NCI-H524 (cell line): ENCODE measurements at places on chromosomes 1 and 21.

DNA sequence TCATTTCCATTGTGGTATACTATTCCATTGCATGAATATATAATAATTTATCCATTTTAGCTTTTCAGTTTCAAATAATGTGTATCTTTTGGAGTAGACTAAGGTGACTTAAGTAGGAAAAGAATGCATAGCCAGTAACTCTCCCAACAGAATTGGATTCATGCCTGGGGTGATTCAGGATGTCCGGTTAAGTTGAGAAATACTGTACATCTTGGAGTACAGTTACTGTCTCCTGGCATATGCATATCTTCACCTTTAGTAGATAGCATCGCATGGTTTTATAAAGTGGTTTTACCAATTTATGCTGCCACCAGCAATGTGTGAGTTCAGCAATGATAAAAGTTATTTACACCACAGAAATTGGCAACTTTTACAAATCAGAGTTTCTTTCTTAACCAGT is 18.6 kb upstream of the SLC6A9 start:
- no peak for DNase-seq

- peak; percentile 27 for DNase-seq
Observed at GRCh38 chr1:112704934-112705627, 1.8 kb downstream of the RHOC start.

DNA sequence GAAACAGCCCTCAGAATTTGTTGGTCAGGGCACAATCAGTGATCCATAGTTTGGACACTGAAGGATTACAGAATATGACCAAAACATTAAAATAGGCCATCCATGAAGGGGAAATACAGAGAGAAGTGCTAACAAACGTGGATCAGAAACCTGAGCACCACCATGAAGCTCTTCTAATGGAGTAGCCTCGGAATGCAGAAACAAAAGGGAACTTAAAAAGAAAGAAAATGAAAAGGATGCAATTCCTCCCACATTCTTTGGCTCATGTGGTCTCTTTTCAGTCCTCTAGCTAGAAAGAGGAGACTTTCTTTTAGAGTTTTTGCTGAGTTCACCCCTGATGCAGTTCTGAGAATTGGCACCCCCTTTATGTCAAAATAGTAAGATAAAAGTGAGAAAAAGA is 989.8 kb upstream of the B3GALT2 start:
- DNase-seq = no peak

DNA sequence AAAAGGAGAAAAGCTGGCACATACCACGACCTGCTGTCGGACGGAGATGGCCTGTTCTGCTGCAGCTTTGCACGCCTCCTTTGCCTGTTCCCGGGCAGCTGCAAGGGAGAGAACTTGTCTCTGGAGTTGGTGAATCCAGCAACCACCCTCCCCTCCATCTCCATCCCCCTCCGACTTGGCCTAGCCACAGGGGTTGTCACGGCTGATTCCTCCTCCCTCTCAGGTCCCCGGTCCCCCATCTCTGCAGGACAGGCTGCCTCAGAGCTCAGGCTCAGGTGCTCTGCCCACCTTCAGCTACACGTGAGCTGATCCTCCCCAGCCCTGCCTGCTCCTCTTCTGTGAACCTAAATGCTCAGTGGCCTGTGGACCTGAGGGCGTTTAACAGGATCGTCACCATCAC is 11.1 kb upstream of the SRM start:
- no peak for DNase-seq

- no peak for DNase-seq
Observed at GRCh38 chr1:205580923-205581180, 51.0 kb downstream of the ELK4 start.

- DNase-seq = no peak
Observed at GRCh38 chr1:65319141-65319540, 9.8 kb downstream of the DNAJC6 start.

DNA sequence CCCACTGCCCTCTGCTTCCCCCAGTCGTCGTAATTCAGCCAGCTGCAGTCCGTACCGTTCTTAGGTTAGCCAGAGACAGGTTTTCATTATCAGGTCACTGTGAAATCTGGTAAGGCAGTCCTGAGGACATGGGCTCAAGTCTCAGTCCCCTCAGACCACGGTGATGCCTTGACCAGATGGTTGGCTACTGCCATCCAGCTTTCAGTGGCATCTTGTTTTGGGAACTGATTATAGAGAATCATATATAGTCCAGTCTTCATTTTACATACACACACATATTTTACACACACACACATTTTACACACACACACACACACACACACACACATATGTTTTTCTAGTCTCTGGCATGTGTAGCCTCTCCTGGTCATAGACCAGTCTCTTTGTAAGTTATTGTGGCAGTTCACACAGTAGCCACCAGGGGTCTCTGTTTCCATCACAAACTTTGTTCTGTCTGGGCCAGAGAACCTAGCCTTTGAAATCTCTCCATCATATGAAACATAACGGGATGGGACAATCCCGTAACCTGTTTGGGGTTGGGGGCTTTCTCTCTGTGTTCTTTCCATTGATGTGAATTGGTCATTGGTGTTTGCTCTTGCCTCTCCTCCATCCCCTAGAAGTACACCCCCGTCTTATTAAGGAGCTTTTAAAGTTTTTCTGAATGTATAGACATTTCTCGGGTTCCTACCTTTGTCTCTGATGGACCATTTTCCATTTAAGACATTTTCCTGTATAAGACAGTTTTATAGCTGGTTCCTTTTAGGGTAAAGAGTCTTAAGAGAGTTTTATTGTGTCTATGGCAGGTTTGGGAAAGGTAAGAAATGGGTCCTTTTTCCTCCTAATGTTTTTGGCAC is 8.4 kb upstream of the IKBKE start:
- peak; percentile 22 for DNase-seq

DNA sequence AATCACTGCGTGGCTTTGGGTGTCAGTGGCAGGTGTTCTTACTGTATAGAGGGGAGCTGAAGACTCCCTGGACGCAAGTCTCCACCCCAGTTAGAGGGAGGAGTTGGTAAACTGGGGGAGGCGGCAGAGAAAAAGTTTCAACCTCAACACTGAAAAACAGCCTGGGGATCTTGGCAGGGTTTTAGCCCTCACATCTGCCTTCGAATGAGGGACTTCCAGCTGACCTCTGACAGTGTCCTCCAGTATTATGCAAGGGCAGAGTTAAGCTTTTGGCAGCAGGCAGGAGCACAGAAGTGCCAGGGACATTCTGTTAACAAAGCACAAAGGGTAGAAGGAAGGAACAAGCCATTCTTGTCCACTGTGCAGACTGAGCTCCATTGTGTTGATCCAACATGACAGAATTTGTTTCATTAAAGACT is 41.2 kb upstream of the RAB4A start:
- no peak for DNase-seq

DNA sequence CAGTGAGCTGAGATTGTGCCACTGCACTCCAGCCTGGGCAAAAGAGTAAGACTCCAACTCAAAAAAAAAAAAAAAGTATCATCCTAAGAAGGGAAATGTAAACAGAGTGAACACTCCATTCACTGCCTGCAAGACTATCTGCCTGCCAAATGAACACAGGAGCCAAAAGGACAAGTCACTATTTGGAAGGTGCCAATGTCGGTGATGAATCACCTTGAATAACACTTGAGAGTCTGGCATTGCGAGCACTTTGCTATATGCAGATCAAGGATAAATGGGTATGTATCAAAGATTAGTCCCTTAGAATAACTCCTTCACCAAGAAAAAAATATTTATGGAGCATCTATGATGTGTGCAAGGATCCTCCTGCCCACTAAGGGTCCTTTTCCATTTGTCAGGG is 6.6 kb downstream of the UBR4 start:
- no peak for DNase-seq

DNA sequence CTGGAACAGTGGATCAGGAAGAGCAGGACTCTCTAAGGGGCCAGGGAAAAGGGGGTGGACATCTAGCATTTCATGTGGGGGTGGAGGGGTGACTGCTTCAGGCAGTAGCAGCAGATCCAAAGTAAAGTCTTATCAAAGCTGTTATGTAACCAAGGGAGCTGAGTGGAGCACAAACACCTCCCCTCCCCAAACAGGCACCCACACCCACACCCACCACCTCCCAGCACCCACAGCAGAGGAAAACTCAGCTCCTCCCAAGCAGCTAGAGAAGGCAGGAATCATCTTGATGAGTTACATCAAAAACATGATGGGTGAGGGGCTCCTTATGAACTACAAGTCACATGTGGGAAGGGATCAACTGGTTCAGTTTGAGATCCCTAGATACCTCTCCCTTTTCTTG is 6.0 kb downstream of the DLGAP3 start:
- no peak for DNase-seq

GRCh38 chr1:67137307-67137753 is 2.6 kb upstream of the C1orf141 start:
- DNase-seq = no peak

DNA sequence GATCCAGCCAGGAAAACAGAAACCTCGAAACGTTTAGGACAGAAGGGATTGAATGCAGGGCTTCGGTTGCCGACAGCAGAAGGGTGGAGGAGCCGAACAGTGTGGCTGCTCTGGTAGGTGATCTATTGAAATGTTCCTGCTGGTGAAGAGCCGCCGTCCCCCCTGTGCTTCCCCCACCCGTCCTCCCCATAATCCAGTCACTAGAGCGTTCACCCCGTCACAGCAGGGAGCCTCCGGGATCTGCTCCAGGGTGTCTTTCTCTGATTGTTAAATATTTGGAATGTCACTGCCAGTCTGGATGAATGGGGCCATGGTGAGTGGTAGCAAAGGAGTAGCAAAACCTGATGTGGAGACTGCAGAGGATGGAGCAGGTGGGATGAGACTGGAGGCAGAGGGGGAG is 255.1 kb upstream of the CSF3R start:
- DNase-seq = peak; percentile 20

- DNase-seq = no peak
Observed at GRCh38 chr1:100316622-100317021, 35.7 kb upstream of the CDC14A start.

- DNase-seq = no peak
Observed at GRCh38 chr1:232773752-232774151, 31.5 kb upstream of the MAP10 start.

DNA sequence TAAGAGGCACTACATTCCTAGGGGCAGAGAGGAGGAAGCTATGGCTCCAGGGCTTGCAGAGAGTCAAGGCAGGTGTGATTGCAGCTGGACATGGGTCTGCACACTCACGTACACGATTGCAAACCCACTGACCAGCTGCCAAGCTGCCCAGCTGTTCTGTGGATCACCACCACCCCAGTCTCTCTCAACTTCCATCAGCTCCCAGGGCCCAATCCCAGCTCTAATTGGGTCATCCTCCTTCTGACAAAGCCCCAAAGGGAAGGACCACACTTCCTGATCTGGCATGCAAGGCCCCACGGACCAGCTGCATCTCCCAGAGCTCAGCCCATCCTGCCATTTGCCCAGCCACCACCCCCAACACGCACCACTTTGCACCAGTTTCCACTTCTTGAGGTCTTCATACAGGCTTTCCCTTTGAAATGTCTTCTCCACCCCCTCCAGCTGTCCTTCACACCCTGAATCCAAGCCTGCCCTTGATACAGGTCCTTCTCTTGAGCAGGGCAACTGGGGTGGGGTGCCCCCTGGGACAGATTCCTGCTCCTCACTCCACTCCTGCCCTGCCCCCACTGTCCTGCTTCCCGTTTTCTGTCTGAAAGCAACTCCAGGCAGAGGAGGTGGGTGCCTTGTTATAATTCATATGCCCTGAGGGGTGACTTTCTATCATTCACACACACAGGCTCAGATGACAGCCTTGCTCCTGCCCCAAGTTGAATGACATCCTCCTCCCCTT is 179.4 kb upstream of the EDN2 start:
- DNase-seq = no peak

- no peak for DNase-seq
Observed at GRCh38 chr21:43639470-43640353, 19.6 kb downstream of the HSF2BP start.

- no peak for DNase-seq
Observed at GRCh38 chr1:77542813-77543420, 139.5 kb downstream of the ZZZ3 start.

DNA sequence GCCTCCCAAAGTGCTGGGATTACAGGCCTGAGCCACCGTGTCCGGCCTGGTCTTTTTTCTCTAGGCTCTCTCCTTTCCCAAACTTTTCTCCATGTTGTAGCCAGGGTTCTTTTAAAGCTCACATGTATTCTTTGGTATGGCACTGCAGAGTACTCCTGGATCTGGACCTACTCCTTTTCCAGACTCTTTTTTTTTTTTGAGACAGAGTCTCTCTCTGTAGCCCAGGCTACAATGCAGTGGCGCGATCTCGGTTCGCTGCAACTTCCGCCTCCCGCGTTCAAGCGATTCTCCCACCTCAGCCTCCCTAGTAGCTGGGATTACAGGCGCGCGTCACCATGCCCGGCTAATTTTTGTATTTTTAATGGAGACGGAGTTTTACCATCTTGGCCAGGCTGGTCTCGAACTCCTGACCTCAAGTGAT is 602 bp upstream of the MED18 start:
- DNase-seq = no peak

DNA sequence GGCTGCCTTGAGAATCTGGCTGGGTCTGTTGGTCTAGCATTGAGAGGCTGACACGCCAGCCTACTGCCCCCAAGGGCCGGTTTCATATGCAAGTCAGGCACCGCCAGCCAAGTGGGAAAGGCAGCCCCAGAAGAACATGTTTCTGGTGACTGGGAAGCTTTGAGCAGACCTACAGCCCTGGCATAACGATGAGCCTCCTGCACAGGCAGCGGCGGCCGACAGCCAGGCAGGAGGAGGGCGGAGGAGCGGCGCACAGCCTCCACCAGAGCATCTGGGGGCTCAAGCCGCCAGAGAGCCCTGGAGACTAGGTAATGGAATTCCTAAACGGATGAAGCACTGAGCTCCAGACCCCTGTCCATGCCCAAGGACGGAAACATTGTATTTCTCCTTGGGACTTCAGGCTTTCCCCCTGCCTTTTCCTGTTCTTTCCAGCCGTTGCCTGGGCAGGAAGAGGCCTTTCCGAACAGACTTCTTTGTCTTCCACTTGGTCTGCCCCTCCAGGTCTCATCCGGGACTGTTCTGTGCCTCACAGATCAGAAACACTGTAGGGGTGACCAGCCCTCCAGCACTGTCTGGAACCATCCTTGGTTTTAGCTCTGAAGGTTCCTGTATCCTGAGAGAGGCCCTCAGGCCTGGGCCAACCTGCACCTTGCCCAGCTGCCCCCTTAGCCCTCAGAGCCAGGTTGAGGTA is 59.5 kb downstream of the IRF2BP2 start:
- DNase-seq = no peak

- no peak for DNase-seq
Observed at GRCh38 chr1:225887030-225887314, 2.0 kb downstream of the LEFTY1 start.

- no peak for DNase-seq
Observed at GRCh38 chr1:178057912-178058534, 35.9 kb upstream of the RASAL2 start.

GRCh38 chr1:31198150-31198549 is 41.5 kb downstream of the NKAIN1 start:
- no peak for DNase-seq

DNA sequence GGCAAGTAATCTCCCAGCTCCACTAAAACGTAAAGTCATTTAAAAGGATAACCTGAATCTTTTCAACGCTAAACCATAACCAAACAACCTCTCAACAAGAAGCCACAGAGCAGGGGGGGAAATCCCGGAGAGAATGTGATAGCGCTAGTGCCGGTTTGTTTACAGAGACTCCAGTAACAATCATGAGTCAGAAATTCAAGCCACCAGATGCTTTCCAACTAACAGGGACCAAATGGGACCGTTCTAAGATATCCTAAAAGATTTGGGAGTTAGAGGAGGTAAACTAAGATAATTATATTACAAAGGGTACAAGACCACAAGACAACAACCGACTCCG is 825 bp downstream of the DCAF8 start:
- no peak for DNase-seq

- peak; percentile 79 for DNase-seq
Observed at GRCh38 chr1:149888247-149888998, 10.9 kb upstream of the BOLA1 start.

GRCh38 chr1:175552306-175552705 is 191.1 kb downstream of the TNR start:
- no peak for DNase-seq
